ENCODE measurements at places on chromosomes 4 and X.

- no peak for DNase-seq
Observed at GRCh38 chr4:155099231-155099630, 109.2 kb upstream of the NPY2R start.

GRCh38 chr4:11593576-11594116 lies 165.0 kb upstream of the HS3ST1 start:
- DNase-seq, result no peak

DNA sequence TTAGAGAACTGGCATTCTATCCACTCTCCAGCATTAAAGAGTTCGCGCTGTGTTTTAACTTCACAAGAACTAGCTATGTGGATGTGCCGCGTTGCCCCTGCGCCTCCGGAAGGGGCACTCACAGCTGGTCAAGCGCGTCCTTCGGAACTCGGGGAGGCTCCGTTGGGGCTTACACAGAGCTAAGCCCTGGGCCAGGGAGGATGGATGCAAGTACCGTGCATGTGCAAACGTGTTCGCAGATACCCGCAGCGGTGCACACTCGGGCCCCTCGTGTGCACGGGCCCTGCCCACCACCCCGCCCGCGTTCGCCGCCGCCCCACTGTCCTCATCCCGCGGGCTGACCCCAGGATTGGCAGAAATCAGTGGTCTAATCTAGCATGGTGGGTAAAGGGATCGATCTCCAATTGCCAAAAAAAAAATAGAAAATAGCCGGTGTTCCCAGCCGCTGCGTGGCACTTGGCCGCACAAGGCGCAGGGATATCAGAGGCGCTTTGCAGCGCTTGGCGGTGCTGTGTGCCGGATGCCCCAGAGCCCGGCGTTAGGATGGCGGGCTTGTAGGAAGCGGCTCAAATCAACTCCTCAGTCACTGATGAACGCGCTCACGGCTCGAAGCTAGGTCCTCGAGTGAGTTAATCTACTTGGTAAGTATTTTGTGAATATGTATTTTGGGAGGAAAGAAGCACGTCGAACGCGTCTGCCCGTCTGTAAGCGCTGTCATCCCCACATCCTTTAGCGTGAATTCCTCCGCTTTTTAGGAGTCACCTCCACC lies 989 bp upstream of the PCDH10 start:
- no peak for DNase-seq

- DNase-seq, result no peak
Observed at GRCh38 chr4:175456131-175456530, 355.9 kb downstream of the GPM6A start.

GRCh38 chr4:7266525-7267292 lies 74.4 kb downstream of the SORCS2 start:
- no peak for DNase-seq

GRCh38 chr4:116101321-116101720 lies 984.1 kb downstream of the TRAM1L1 start:
- no peak for DNase-seq

DNA sequence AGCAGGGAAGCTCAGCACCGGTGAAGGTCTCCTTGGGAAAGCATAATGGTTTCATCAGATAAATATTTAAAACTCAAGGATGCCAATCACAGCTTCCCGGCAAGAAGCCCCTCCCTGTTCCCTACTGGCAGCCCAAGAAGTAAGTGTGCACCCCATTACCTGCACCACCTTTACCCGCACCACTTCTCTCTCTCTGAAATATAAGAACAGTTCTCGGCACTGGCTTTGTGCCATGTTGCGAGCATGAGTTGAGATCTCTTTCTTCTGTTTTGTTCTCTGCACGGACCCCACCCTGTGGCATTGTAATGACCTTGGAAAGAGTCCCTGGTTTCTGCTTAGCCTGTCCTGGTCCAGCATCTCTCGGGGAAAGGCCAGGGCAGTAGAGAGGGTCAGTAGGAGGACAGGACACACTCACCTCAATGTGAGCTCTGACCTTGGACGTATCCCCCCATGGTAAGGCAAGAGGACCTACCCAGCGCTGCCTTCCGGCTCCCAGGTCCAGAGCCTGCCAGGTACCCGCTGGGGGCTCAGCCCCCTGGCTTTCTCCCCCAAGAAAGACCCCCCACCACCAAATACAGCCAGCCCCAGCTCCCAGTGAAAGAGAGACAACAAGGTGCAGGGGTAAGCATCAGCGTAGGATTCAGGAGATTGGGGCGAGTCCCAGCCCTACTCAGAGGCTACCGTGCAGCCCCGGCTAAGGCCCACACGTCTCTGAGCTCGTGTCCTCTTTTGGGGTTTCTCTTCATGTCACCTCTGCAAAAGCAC lies 80.7 kb downstream of the PSAPL1 start:
- DNase-seq, result no peak

DNA sequence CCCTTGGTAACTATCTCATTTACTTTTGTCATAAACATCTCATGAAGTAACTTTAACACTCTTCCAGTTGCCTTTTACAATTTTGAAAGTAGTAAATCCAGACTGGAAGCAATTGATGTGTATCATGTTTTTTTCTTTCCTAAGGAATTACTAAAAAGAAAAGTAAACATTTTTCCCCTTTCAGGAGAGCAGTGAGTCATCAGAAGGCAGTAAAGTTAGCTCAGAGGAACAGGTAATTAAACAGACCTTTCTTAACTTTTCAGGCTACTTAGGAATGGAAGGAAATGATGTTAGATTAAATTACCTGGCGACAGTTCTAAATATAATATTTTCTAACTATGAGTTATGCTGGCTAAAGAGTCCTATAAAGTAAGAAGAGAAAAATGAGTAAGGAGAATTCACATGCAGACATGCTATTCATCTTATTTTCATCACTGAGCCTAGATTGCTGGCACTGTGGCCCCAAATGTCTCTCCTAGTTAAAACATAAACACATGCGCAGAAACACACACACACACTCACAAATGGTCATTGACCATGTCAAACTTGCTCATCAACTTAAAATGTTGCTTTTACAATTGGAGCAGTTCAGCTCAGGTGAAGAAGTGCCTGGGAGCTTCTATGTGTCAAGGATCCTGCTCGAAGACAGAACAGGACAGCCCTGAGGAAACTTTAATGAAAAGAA lies 9.3 kb downstream of the DMP1 start:
- DNase-seq, result no peak

DNA sequence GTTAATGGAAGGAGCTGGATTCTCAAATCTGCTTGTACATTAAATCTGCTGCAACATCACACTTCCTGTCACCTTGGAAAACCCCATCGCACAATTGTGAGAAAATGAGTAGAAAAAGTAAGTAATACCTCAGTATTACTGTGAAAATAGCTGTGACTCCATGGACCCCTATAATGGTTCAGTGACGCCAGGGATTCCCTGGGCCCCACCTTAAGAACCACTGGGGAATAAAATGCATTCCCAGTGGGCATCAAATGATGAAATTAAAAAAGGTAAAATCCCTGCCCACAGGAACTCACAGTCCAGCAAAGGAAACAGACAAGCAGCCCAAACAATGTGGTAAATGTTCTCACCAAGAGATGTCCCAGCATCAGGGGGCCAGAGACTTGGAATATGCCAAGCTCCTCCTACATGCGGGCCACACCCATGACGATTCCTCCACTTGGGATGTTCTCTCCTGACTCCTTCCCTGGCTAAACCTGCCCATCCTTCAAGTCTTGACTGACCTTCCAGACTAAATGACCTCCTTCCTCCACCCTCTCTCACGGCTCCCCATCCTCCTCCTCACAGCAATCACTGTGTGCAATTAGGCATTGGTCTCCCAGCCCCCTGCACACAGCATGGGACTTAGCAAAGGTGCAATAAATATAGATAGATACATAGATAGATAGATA lies 2.6 kb downstream of the EVC2 start:
- DNase-seq, result no peak

DNA sequence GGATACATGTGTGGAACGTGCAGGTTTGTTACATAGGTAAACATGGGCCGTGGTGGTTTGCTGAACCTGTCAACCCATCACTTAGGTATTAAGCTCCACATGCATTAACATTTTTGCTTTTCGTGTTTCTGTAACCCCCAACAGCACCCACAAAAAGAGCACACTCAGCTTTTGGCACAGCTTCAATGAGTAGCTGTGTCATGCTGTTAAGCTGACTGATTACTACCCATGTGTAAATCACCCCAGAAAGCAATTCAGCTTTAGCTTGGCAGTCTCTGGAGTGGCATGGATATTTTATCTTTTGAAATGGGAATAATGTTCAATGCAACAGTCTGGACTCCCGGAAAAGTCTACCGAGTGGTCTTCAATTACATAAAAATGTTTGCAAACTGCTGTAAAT lies 734.3 kb downstream of the STIM2 start:
- DNase-seq, result no peak

GRCh38 chr4:185424905-185425646 lies 688 bp downstream of the UFSP2 start:
- DNase-seq, result no peak

- DNase-seq, result no peak
Observed at GRCh38 chr4:36326476-36327029, 45.1 kb downstream of the DTHD1 start.

DNA sequence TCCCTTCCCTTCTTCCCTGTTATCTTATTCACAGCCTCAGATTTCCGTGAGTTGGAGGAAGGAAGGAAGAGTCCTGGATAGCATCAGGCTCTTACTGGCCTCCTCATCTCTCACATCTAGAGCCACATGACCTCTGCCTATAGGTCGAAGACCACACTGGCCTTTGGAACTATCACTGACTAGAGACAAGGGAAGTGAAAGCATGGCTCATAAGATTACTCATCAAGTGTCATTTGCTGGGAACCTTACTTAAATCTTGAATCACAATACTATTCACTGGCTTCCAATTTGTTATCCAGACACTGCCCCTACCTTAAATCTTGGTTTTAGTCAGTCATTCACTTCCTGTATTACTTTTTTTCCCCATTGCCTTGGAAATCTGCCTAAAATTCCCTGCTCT lies 61.6 kb upstream of the MTMR8 start:
- no peak for DNase-seq

GRCh38 chr4:164952551-164952950 lies 24.9 kb downstream of the TRIM61 start:
- DNase-seq, result no peak

DNA sequence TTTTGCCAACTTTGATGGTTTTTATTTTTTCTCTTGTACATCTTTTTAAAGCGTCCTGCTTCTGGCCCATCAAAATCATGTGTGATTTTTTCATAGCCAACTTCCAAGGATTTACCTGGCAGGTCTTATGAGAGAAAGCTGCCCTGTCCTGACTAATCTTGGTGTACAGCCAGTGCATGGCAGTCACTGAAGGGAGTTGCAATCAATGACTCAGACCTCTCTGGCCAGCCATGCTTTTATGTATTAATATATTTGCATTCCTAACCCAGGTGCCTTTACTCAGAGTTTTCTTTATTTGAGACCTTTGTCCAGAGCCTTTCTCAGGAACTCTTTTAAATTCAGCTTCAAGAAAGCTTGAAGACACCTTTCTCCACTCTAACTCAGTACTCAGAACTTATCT lies 691.5 kb upstream of the HTR2C start:
- no peak for DNase-seq

- DNase-seq, result no peak
Observed at GRCh38 chrX:24396931-24397279, 36.5 kb downstream of the SUPT20HL1 start.

GRCh38 chr4:6023731-6024130 lies 5.5 kb upstream of the C4orf50 start:
- no peak for DNase-seq

GRCh38 chrX:49995107-49995731 lies 72.8 kb downstream of the CLCN5 start:
- no peak for DNase-seq

GRCh38 chr4:147594107-147594506 lies 23.1 kb upstream of the TMEM184C start:
- no peak for DNase-seq

DNA sequence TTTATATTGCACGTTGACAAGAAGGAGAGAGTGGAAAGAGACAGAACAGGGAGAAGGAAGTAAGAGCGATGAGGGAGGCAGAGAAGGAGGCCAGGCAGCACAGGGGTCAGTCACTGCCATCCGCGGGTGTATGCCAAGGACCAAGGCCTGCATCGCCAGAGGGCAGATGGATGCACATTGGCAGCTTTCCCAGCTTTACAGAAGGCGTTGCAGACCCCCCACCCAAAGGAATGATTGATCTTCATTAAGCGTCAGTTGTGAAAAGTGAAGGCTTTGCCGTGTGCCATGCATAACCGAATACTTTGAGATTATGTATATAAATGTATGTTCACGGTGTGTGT lies 21.6 kb downstream of the PIGG start:
- DNase-seq, result no peak

DNA sequence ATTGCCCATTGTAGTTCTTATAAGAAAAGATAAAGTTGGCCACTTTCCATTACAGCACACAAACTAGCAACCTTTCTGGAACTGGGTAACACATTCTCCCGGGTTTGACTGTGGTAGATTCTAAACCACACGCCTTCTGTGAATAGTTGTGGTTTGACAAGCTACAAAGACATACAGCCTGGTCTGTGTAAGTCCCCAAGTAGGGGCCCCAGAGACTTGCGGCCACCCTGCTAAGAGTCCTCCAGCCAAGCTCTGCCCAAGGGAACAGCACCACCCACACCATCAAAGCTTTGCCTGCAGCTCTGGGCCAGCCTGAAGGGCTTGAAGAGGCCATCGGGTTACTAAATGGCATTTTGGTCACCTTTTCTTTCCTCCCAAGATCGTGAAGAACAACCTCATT lies 203.4 kb downstream of the MAML3 start:
- no peak for DNase-seq

DNA sequence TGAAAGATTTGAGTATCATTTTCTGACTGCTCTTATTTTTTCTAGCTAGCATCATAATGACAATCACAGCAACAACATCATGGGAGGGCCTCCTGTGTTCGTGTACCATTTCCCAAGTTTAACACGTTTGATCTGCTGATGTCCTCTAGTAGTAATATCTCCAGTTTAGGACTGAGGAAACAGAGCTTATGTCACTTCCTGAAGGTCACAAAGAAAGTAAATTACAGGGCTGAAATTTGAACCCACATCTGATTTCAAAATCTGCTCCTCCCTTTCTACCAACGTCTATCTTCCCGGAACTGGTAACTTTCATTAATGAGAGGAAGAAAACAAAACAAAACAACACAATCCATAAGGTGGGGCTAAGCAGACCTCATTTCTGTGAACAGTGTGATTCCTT lies 302.7 kb downstream of the PACRGL start:
- no peak for DNase-seq

DNA sequence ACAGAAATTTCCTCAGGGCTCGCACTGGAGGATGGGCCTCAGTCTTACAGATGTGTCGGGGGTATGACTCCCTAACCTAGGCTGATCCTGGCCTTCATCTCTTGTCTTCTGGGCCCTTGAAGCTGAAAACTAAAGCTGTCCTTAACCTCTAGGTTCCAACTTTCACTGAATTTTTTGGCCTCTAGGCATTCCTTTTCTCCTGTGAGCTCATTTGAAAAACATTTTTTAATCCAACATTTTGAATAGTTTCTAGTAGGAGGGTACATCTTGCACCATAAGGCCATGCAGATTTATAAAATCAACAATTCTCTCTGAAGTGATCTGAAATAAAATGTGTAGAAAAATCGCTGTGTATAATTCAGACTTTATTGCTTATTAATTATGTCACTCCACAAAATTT lies 19.7 kb downstream of the RWDD4 start:
- no peak for DNase-seq

DNA sequence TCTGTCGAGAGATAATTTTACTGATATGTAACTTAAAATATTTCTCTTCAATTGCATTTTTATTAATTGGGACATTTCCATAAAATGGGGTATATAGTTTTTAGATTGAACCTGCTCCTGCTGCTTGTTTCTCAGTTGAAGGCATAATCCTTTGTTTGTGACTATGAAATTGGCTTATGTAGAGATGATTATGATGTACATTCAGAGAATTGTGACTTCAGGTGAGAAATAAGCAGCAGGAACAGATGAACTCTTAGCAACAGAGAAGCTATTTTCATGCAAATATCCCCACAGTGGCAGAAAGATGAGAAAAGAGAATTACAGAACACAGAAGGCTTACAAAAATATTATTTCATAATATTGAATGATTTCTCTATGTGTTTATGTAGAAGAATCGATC lies 1499.5 kb upstream of the ADGRL3 start:
- DNase-seq, result no peak

Measured in NCI-H187 treated with DMSO at 0.1 percent for 48 hours (cell line).